ENCODE measurements at places on chromosomes 2 and 18.

- peak; percentile 27 for DNase-seq
Measured at GRCh38 chr2:206260188-206261012, 14.1 kb upstream of the ZDBF2 start.

GRCh38 chr18:76370686-76371085 is 124.4 kb downstream of the ZNF516 start:
- DNase-seq, result no peak

DNA sequence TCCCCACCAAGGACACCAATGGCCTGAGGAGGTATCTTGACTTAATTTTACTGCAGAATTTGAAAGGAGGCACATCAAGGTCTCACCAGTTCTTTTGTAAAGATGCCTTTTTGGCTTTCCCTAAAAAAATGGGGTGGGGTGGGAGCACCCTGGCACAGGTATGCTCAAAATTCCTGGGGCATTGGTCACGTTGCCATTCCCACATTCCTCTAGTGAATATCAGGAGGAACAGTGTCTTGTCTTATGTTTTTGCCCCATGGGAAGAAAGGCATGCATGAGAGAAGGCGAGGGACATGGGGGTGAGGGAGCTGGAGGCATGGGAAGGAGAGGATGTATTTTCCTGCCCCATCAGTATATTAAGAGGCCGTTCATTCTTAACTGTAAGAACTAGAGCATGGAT is 275.3 kb downstream of the CMPK2 start:
- DNase-seq, result no peak

GRCh38 chr18:8708670-8709069 is 3.3 kb downstream of the MTCL1 start:
- DNase-seq, result no peak

- no peak for DNase-seq
Measured at GRCh38 chr2:171943869-171944268, 21.6 kb downstream of the HAT1 start.

GRCh38 chr2:46421361-46421760 is 58.0 kb upstream of the TMEM247 start:
- DNase-seq, result no peak

GRCh38 chr2:75569546-75569945 is 8.8 kb upstream of the EVA1A start:
- DNase-seq, result no peak
